ENCODE measurements at places on chromosomes 16 and 17.

GRCh38 chr17:37833237-37833859, 88.5 kb upstream of the HNF1B start:
- no peak for DNase-seq

DNA sequence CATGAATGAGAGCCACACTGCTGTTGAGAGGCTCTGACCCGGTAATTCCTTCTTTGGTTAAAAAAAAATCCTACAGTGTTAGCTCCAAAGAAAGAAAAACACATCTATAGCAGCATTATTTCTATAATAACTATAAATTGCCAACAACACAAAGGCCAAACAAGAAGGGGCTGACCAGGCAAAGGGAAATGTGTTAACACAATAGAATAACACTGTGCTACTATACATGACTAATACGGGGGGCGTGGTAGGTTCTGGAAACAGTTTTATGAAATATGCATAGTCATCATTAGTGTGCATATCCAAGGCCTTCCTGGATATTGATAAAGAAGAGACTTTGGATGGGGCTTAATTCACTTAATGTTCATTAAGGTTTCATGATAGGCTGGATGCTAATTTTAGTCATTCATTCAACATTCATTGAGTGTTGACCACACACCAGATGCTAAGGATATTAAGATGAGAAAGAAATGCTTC, 50.0 kb upstream of the CCL1 start:
- DNase-seq: no peak

DNA sequence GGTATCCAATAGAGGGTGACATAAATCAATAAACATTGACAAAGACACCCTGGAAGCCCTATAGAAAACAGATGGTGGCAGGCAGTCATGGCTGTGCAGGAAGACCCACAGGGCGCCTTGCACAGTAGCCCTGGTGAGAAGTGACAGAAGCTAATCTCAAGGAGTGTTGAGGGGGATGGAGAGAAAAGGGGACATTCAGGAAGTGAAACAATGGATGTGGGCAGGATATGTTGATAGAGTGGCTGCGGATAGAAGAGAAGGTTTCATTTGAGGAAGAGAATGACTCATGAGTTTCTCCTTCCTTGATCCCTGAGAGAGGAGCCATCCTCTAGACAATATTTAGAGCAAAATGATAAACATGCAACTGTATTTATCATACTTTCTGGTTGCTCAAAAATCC, 468.8 kb upstream of the HSBP1 start:
- DNase-seq: no peak

- DNase-seq: no peak
Measured at GRCh38 chr16:66486773-66487579, 59.9 kb downstream of the BEAN1 start.

GRCh38 chr17:81906476-81907218, 4.6 kb downstream of the PCYT2 start:
- no peak for DNase-seq

- DNase-seq: no peak
Measured at GRCh38 chr16:26334218-26335111, 642.7 kb downstream of the HS3ST4 start.

GRCh38 chr16:63816276-63816675, 1305.6 kb downstream of the CDH11 start:
- DNase-seq: no peak

DNA sequence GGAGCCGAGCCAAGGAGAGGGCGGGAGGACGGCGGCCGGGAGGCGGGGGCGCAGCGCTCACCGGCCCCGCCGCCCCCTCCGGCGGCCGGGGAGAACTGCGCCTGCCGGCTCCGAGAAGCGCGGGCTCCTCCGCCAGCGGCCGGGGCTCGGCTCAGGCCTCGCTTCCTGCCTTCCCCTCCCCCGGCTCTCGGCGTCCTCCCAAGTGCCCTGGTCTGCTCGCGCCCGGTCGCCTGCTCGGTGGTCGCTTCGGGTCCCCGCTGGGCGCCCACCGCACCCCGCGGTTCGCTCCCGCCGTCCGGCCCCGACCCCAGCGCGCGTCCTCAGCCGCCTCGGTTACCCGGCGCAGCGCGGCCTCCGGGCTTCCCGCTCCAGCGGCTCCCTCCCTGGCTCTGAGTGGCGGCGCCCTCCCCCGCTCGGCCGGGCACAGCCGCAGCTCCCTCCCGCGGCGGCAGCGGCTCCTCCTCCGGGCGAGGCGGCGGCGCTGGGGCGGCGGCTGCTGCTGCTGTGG, 313 bp downstream of the UBTF start:
- DNase-seq: no peak

GRCh38 chr17:50691550-50692447, 15.9 kb downstream of the ANKRD40 start:
- no peak for DNase-seq

DNA sequence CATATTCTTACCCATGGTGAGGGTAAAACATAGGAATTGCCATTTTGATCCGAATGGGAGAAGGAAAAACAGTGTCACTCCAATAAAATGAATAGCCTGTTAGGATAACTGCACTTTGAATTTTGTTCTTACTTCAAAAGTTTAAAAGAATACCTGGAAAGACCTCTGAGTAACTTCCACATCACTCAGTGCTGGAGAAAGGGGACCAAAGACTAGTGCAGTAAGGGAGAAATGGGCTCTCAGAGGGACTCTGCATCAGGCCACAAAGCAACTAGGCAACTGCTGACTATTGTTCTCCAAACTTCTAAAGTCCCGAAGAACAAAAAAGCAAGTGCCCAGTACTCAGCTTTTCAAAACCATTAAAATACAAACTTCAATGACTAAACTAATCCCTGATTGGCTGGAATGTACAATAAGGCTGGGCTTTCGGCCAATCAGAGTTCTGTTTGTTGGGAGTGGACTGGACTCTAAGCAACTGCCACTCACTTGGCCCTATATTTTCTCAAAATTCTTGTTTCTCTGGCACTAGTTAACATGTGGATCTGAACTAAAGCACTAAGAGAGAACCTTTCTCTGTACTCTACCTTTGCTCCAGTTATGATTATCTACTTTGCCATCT, 6.2 kb downstream of the DNAJC7 start:
- DNase-seq: no peak

- DNase-seq: no peak
Measured at GRCh38 chr17:67841992-67842391, 16.7 kb downstream of the BPTF start.

GRCh38 chr16:3816326-3816725, 64.2 kb downstream of the CREBBP start:
- DNase-seq: no peak

GRCh38 chr16:27291722-27292240, 22.0 kb upstream of the IL4R start:
- DNase-seq: no peak

DNA sequence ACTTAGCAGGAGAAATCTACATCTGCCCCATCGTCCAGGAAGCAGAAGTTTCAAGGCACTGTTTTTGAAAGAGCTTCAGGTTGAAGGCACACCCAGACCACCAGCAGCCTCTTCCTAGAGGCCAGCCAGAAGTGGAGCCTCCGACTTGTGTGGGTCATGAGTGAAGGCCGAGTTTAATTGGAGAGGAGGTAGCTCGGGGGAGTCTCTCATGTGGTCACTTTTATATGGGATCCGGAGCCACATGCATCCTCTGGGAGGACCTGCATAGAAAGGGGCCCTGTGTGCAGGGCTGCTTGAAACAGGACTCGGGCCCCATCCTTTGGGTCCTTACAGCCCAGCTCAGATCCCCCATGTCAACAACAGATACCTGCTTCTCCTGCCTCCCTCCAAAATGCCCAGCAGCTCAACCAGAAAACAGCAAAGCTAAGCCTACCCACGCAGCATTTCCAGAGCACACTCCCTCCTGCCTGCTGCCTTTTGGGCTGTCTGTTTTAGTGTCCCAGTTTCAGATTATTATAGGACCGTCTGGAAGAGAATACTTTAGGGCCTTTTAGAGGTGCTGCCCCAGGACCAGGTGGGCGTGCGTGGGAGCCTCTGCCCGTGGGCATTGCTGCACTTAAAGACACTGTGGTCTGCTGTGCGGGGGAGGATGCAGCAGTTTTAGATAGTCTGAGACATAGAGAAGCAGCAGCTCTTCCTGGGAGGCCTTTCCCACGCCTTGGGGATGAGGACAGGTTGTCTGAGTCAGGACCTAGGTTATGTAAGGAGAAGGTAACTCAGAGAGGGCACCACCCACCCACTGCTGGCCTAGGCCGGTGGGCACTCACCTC, 29.5 kb downstream of the MPRIP start:
- no peak for DNase-seq

DNA sequence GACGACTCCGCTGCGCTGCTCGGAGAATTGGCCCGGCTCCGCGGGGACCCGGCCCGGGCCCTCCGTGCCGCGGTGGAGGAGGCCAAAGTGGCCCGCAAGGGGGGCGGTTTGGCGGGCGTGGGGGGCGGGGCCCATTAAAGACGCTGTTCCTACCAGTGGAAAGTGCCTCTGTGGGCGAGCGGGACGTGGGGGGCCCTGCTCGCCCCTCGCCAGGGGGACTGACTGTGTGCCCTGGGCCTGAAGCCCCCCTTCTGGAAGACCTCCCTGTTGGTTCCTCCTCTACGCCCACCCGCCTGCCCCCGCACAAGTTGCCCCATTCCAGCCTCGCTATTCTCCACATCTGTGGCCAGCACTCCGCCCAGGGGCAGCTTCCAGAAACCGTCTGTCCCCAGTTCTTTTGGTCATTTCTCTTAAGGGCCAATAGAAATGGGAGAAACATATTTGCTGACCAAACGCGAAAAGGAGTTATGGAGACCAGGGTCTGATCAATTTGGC, 1.9 kb upstream of the FGF11 start:
- no peak for DNase-seq

GRCh38 chr17:8838551-8839095, 28.9 kb downstream of the PIK3R6 start:
- DNase-seq: no peak

GRCh38 chr17:37446027-37446426, 39.3 kb downstream of the TADA2A start:
- DNase-seq: no peak

- DNase-seq: no peak
Measured at GRCh38 chr17:66018786-66019185, 173.1 kb downstream of the CEP112 start.

DNA sequence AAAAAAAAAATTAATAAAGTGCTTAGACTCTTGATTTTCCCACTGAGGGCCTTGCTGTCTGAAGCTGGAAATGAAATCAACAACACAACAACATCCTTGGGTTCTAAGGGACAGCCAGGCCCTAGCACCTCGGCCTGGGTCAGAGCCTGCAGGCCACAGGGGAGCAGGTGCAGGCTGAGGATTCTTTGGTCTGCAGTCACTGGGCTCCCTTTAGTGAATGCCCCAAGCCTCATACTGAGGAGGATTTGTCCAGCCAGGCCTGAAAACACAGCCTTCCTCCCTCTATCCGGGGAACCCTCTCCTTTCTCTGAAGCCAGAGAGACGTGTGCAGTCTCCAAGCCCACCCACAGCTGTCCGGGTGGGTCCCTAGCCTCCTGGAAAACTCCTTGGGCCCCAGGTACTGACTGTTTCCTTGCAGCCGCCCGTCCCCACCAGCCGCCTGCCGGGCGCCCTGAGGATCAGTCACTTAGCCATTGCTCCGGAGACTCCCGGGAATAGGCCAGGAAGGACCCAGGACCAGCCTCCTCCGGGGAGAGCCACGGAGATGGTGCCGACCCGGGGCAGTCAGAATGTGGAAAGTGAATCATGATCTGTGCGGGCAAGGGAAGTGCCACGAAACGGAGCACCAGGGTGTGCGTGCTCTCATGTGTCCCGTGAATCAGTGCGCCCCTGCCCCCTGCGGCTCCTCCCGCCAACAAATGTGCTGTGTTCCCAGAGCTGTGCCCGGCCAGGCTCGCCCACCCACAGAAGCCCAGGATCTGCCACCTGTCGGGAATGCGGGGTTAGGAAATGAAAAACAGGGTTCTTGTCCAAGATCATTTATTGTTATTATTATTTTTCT, 91.0 kb downstream of the RTN4RL1 start:
- no peak for DNase-seq

- no peak for DNase-seq
Measured at GRCh38 chr16:10493276-10493675, 87.1 kb downstream of the EMP2 start.

GRCh38 chr17:29048440-29049368, 5.8 kb downstream of the PIPOX start:
- DNase-seq: no peak

DNA sequence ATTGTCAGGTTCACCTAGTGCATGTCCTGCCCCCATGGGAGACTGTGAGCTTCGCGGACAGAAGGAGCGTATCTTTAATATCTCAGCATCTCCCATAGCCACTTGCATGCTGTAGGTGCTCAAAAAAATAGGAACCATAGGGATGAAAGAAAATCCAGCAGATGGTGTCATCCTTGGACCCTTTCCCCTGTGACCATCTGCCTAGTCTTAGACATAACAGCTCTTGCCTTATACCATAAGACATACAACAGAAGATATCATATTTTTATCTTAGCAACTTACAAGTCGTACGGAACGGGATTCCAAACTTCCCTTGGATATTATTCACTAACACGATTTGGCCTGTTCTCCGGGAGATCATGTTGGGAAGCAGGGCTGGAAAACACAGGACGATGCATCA, 14.5 kb downstream of the DHRS7C start:
- DNase-seq: no peak

- no peak for DNase-seq
Measured at GRCh38 chr16:66746048-66746447, 5.4 kb downstream of the DYNC1LI2 start.

DNA sequence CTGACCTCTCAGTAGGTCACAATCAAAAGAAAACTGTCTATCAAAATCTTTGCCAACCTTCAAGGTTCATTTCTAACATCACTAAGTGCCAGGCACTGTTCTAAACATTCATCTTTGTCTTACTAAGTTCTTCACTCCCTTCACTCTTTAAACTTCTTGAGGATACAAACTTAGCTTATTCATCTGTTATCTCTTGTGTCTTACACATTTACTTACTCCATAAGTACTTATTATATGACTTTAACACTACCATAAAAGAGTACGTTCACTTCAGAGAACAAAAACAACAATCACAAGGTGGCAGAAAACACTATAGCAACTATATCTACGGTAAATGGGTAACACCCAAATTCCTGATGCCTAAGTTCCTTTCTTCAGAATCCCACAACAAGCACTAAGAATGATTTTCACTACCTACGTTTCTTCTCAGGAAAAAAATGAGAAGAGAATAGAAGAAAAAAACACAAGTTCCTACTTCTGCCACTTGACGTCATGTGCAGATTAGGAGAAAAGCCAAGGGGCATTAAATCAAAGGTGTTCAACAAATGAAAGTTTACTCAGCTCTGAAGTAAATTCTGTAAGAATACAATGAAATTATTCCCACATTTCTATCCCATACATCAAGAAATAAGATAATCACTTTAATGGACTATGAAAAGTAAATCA, 29.2 kb downstream of the KANSL1 start:
- DNase-seq: no peak

DNA sequence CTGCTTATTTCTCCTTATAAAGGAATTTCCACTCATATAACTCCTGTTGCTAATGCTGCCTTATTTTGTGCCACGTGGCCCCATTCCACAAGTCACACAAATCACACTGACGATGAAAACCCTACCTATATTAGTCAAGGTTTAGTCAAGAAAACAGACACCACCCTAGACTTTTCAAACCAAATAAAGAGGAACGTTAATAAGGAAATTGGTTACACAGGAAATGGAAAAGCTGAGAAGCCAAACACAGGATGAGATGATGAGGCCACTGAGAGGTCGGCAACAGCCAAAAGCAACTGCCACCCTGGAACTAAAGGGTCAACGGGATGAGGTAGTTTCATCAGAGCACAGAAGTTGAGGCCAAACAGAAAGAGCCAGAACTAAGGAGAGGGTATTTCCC, 47.3 kb upstream of the ALOX12 start:
- no peak for DNase-seq

- no peak for DNase-seq
Measured at GRCh38 chr16:30996324-30996984, 11.4 kb downstream of the HSD3B7 start.

GRCh38 chr17:38667099-38667786, 7.5 kb downstream of the EPOP start:
- DNase-seq: peak; percentile 79
